ENCODE measurements at places on chromosomes 12 and 14.

DNA sequence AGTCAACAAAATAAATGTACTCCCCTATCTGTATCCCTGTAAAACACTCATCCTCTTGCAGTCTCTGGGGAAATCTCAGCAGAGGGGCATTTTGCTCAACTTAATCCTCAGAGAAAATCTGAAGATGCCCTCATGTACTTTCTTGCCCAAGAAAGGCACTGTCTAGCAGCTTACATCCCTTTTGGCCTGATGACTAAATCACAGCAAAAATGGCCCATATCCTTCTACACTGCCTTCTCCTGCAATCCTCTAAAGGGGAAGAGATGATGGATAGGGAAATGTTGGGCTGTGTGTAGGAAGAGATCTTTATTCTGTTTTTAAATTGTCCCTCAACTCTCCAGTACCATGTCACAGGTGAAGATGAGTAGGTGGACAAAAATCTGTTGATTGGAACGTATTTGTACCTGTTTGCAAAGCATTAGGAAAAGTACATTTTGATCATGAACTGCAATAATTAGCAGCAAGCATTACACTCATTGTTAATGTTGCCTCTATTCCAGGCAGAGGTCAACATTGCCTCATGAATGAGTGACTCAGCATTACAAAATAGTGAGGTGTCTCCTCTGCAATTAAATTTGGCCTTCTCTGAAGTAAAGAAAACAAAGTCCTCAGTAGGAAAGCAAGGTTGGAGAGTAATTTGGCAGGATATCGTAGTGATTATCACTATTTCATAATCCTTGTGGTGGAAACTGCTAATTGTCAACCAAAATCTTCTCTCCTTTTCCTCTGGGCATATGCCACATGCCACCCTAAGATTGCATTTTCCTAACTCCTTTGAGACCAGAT lies 172.4 kb upstream of the CAND1 start:
- no peak for DNase-seq

DNA sequence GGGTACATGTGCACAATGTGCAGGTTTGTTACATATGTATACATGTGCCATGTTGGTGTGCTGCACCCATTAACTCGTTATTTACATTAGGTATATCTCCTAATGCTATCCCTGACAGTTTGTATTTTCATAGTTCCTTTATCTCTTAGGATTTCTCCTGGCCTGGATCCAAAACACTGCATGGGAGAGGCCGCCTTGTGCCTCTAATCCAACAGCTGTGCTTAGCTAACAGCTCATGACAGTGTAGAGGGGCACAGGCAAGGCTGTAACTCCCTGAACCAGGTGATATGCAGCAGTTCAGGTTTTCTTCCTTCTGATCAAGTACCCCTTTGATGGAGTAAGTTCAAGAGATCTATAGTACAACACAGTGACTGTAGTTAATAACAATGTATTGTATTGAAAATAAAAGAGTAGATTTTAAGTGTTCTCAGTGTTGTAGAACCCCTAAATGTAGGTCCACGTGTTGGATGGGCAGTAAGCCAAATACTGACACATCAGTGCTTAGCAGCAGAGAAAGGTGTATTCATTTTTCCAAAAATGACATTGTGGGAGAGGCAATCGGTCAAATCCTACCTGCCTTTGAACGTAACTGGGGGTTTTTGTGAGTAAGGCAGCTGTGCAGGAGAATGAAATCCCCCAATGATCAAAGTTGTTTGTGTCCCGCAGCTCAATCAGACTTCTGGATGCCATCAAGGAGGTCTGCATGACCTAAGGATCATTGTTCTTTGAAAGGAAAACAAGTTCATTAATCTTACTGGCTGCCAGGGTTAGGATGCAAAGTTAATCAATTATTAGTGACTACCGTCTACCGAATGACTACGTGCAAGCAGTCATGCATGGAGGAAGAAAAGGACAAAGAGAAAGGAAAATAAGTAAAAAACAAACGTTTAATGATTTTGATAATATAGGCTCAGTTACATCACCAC lies 89.3 kb upstream of the FGD4 start:
- no peak for DNase-seq

- no peak for DNase-seq
Measured at GRCh38 chr12:124704619-124705018, 137.2 kb upstream of the NCOR2 start.

- DNase-seq: no peak
Measured at GRCh38 chr12:126051611-126052107, 986.4 kb downstream of the AACS start.

- no peak for DNase-seq
Measured at GRCh38 chr12:39616251-39616650, 3.4 kb downstream of the ABCD2 start.

DNA sequence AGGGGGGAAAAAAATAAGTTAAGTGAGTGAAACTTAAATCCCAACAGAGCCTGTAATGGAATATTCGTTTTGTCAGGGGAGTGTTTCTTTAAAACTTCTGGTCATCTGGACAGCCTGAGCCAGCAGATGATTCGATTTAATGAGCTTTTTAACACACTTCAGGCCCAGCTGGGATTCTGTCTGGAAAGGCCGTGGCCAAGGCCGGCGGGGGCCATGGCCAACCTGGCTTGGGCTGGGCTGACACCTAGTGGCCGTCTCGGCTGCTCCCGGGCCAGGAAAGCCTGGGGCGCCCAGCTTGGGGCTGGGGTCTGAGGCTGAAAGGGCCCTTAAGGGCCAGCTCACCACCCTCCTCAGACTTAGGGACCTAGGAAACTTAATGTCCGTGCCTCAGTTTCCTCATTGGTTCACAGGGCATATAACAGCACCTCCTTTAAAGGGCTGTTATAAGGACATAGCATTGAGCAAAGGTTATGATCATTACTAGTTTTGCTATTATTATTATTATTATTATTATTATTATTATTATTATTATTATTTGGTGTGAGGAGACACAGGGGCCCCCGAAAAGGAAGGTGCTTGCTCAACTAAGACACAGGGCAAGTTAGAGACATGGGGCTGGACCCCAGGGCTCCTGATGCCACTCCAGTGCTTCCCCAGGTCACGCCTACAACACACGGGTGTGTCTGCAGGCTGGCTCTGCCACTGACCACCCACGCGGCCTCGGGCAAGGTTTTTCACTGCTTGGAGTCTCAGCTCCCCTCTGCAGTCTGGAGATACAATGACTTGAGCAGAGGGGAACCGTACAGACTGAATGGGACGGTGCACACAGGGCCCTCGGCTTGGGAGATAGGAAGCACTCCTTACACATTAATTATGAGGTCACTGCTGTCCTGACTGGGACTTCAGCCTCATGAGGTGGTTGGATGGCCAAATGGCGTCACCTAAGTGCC lies 84.0 kb downstream of the SYNE3 start:
- DNase-seq: no peak

- no peak for DNase-seq
Measured at GRCh38 chr14:86086962-86087361, 557.0 kb downstream of the FLRT2 start.

DNA sequence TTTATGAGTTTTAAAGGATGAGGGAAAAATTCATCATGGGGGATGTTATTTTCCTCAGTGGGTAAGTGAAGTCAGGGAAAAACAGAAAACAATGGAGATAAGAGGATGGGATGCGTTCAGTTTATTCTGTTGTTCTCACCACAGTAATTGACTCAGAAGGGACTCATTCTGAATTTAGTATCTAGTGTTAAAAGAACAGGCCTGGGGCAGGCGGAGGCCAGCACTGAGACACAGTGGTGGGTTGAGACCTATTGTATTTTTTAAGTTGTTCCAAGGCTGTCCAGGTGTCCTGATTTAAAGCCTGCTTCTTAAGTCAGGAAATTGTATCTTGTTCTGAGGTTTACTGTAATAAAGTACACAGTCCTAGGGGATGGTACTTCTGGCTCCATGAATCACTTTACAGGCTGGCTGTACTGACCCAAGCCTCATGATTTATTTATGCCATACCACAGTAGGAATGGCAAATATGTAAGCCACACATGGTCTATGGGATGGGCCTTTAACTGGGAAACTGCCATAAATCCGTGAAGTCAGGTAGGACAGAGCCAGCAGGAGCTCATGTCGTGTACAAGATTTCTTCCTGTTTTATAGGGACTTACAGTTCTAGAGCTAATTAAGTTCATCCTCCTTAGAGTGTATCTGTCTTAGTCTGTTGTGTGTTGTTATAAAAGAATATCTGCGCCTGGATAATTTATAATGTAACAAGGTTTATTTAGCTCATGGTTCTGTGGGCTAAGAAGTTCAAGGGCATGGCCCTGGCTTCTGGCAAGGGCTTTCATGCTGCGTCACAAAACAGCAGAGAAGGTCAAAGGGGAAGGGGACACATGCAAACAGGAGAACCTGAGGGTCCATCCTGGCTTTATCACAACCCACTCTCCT lies 244.1 kb downstream of the FBXL14 start:
- no peak for DNase-seq

DNA sequence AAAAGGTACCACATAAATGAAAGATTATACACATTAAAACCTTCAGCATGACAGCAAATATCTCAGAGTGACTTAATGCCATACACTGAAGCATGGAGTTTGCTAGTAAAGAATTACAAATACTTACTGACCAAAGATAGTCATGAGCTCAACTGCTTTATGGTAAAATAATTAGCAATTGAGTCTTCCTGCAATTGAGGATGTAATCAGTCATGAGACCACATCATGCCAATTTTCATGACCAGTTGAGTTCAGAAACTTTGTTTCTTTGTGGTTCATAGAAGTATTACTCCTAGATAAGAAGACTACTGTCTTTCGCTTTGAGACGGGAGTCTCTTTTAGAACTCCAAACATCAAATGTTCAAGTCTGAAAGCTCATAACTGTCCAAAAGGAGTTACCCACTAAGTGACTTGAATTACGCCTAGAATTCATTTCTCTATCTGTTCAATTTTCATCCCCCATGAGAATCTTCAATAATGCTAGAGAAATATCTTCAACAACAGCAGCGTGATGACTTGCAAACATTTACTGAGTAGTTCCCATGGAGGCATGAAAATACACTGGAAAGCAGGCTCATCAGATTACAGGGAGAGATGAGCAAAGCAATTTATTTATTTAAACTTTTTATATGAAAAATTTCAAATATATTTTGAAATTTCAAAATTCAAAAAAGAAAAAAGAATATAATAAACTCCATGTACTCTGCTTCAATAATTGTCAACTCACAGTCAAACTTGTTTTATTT lies 120.0 kb downstream of the BTG1 start:
- DNase-seq: no peak

DNA sequence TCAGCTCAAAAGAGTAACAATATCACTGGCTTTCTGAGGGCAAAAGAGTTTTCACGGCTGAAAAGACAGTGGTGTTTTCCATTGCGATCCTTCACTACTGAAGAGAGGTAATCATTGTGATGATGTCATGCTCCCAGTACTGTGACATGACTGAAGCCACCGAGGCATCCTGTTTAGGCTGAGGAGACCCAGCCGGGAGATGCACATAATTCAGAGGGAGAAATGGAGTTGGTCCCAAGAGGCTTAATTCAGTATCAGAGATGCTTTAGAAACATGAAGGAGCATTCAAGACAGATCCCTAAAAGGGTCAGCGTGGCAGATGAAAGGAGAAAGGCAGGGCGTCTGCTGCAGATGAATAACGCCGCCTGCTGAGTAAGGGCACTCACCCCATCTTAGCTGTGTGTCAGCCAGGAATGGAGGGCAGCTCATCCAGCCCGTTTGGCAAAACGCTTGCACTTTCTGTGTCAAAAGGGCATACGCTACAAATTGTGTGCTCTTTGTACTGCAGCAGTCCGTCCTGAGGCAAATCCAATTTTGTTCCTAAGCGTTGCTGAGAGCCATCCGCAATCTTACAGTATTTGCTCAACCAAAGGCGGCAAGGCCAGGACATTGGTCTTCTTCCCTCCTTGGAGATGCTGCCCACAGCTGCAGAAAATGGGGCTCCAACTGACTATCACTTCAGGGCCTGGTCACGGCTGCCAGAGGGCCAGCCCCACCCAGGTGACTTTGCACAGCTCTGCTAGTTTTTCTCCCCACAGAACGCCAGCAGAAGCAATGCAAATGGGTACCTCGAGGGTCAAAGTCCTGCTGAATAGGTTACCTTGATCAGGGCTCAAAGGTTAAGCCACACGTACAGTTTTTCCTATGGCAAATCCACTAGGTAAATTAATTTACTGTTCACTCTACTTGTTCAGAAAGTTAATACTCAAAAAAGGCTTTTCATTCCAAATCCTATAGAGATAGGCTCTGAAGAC lies 23.5 kb downstream of the CCDC92 start:
- no peak for DNase-seq
